ENCODE measurements at places on chromosomes 13 and 19.

- no peak for DNase-seq
Observed at GRCh38 chr13:24063281-24063877, 97.1 kb upstream of the SPATA13 start.

DNA sequence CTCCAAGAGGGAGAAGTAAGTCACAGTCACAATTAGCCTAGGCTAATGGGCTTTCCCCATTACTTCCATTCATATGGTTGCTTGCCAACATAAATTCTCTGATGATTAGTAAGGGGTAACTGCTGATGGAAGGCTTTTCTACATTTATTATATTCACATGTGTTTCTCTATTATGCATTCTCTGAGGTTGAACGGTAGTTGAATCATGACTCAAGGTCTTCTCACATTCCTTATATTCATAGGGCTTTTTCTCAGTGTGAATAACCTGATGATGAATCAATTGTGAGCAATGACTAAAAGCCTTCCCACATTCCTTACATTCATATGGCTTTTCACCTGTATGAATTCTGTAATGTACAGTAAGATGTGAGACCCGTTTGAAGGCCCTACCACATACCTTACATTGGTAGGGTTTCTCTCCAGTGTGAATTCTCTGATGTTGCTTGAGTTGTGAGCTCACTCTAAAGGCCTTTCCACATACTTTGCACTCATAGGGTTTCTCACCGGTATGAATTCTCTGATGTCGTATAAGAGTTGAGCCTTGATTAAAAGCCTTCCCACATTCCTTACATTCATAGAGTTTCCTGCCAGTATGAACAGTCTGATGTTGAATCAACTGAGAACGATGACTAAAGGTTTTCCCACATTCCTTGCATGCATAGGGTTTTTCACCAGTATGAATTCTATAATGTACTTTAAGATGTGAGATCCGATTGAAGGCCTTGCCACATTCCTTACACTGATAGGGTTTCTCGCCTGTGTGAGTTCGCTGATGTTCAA lies 9.3 kb downstream of the ZNF582 start:
- DNase-seq, result no peak

- no peak for DNase-seq
Observed at GRCh38 chr13:108357228-108357627, 87.7 kb downstream of the TNFSF13B start.

DNA sequence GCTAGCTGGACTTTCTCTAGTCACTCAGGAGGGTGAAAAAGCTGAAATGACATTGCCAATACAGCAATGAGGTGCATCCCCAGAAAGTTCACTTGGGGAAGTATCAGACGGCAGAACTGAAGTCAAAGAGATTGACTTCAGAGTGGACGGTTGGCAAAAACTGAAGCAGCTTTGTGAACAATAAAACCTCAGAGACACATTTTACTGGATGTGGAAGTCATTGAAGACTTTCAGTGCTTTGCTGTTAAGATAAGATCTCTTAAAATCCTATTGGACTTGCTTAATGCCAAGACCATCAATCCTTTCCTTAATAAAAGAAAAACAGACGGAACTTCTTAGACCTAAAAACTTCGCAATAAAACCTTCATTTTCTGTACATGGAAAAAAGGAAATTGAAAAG lies 103.7 kb downstream of the ABCC4 start:
- no peak for DNase-seq

- DNase-seq, result no peak
Observed at GRCh38 chr19:3977242-3978143, 6.6 kb upstream of the DAPK3 start.
